ENCODE measurements at places on chromosomes 13 and 19.
A peak's percentile ranks its signal among the peaks of the same experiment; 100 is the strongest.

- no peak for DNase-seq
Measured at GRCh38 chr19:8607386-8607785, 3.1 kb downstream of the ADAMTS10 start.

- no peak for DNase-seq
Measured at GRCh38 chr13:41520660-41521630, 63.6 kb downstream of the RGCC start.

DNA sequence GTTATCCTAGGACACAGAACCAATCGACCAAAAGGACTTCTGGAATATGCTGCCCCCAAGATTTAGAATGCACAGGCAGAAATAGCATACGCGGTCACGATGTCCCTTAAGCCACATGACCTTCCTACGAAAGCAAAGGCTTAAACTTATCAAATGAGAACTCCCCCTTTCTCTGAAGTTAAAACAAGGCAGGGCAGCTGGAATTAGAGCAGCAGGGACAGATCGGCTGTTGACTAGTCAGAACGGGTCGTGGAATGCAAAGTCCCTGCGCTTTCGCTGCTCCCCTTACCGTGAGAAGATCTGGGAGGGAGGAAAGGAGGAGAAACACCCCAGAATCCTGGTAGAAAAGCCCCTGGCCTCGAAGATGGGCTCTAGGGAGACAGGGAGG is 799 bp upstream of the USPL1 start:
- DNase-seq: peak; percentile 72

GRCh38 chr13:90070362-90070761 is 1277.1 kb upstream of the MIR17HG start:
- no peak for DNase-seq

GRCh38 chr13:26721251-26722121 is 39.1 kb downstream of the GPR12 start:
- peak; percentile 13 for DNase-seq

GRCh38 chr13:106700007-106700406 is 132.1 kb upstream of the ARGLU1 start:
- DNase-seq: no peak

- DNase-seq: no peak
Measured at GRCh38 chr13:94031609-94032008, 447.9 kb downstream of the DCT start.

GRCh38 chr13:53191091-53191490 is 162.5 kb downstream of the OLFM4 start:
- no peak for DNase-seq

DNA sequence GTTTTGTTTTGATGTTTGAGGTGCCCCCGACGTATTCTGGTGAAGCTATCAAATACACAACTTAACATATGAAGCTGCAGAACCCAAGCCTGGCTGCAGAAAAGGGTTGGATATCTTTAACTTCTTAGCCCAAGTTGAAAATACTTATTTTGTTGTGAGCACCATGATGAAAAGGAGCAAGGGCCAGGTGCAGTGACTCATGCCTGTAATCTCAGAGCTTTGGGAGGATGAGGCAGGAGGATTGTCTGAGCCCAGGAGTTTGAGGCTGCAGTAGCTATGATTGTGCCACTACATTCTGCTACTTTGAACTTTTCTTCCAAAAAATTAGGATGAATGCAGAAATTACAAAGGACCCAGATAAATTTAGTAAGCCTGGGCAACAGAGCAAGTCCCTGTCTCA is 44.1 kb upstream of the UBE2L5 start:
- no peak for DNase-seq

DNA sequence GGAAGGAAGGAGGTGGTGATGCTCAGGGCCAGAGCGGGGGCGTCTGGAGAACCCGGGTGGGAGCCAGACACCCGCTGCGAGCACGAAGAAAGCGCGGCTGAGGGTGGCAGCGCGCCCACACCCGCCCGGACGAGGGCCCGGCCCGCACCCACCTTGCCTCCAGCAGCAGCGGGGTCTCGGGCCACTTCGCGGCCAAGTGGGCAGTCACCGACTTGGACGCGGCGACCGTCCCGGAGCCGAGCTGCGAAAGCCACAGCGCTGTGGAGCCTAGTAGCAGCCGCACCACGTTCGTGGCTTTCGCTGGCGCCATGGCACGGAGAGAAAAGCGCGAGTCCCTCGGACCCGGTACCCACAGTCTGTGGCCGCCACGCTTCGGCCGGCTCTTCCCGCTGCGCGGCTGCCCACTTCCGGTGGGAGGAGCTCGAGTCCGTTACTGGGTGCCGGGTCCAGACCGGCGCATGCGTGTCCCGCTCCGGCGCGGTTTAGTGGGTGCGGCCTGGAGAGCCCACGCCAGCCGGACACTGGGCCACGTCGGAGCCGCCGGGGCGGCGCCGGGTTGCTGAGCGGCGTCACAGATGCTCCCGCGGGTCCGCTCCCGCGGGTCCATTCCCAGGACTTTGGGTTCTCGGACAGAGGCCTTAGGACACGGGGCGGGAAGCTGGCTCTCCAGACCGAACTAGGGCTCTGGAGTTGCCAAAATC is at the start of gene UGGT2:
Gene UGGT2, minus strand, starts transcription at position 399 of the 701 bp plus-strand sequence. Its CDS starts 89 bp downstream, at position 310.
- DNase-seq: peak; percentile 70

GRCh38 chr19:36771261-36772231 is 1.1 kb downstream of the ZNF850 start:
- peak; percentile 57 for DNase-seq
